ENCODE measurements at places on chromosomes 16 and 17.
A peak's percentile ranks its signal among the peaks of the same experiment; 100 is the strongest.

GRCh38 chr17:36149296-36149820 is 27.1 kb downstream of the TBC1D3B start:
- no peak for DNase-seq

DNA sequence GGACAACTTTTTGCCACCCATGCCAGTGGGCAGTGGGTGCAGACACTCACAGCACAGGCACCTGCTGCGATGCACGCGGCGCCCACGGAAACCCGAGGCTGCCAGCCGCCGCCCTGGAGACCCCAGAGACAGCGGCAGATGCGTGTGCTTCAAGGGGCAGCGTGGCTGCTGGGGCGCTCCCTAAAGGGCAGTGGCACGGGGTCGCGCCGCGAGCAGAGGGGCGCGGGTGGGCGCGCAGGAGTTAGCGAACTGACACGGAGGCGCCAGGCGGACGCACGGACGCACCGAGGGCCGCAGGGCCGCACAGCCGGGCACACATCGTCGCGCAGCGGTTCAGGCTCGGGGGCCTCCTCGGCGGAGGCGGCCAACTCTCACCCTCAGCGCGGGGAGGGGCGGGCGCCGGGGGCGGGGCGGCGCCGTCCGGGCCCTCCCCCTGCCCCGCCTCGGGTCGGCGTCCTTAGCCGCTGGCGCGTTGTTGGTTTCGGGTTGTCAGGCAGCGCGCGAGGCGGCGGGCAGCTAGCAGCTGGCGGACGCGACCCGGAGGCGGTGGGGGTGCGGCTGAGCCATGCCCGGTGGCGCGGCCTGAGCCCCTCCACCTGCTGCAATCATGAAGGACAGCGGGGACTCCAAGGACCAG is at the start of gene KIF19:
TSS of gene KIF19 (plus strand) at position 484 of the 637 bp plus-strand sequence. CDS start at position 608, 124 bp downstream.
- no peak for DNase-seq

GRCh38 chr17:39738568-39738901 is 797 bp downstream of the GRB7 start:
- DNase-seq, result no peak

DNA sequence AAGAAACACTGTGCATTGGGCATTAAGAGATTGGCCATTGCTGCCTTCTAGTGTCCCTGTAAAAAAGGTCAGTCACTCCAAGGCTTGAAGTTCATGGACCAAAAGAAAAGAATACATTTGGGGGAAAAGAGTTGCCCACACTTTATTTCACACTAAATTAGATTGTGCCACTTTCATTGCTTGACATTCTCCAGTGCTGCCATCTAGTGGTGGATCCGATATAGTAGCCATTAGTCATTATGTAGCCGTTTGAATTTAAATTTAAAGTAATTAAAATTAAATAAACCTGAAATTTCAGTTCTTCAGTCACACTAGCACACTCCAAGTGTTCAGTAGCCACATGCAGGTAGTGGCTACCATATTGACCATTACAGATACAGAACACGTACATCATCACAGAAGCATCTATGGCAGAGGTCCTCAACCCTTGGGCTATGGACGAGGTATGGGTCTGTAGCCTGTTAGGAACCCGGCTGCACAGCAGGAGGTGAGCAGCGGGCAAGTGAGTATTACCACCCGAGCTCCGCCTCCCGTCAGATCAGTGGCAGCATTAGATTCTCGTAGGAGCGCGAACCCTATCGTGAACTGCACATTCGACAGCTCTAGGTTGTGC is 21.9 kb upstream of the CDH5 start:
- no peak for DNase-seq

DNA sequence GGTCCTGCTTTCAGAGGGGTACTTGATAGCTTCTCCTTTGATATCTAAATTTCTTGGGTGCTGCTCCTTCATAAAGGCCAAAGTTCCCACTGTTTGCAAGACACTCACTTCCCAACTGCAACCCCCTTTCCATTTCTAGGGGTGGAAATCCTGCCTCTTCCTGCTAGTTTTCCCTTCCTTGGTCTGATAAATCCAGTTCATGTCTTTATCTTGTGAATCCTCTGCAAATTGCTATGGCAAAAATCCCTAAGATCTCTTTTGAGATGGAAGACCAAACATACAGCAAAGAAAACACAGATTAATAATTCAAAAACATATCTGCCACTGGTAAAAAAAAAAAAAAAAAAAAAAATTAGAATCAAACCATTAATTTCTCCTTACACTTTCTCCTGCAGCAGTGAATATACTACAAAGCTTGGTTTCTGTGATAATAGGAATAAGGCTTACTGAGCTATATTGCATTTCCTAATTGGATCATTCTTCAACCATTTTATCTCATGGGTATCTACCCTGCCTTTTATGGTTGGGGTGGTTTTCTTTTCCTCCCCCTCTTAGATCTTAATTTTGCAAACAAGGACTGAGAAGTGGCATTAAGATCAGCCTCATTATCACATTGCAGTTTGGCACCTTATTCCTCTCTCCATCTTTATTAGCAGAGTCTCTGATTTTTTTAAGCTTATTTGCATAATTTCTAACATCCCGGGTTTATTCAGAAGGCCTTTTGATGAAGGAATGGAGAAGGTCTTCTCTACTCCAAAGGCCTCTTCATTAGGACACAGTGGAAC is 439.1 kb downstream of the XYLT1 start:
- no peak for DNase-seq

GRCh38 chr16:52861614-52862022 is 191.1 kb downstream of the CHD9NB start:
- no peak for DNase-seq

GRCh38 chr16:1298406-1298805 is 11.0 kb upstream of the UBE2I start:
- DNase-seq, result no peak

DNA sequence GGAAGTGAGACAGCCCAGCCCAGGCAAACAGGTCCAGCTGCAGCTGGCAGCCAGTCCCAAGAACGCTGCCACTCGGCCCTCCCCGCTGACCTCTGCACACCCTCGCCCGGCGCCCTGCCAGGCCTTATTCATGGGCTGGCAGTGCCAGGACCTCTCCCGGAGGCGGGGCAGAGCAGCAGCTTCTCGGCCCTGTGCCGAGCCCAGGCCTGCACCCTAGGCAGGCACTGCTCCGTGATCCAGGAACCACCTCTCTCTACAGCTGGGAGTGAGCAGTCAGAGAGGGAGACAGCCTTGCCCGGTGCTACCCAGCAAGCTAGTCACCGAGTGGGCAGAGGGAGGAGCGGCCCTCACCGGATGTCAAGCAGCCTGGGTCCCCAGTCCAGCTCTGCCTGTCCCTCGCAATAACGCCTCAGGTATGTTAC is 79.9 kb upstream of the CBX4 start:
- DNase-seq, result peak; percentile 91

DNA sequence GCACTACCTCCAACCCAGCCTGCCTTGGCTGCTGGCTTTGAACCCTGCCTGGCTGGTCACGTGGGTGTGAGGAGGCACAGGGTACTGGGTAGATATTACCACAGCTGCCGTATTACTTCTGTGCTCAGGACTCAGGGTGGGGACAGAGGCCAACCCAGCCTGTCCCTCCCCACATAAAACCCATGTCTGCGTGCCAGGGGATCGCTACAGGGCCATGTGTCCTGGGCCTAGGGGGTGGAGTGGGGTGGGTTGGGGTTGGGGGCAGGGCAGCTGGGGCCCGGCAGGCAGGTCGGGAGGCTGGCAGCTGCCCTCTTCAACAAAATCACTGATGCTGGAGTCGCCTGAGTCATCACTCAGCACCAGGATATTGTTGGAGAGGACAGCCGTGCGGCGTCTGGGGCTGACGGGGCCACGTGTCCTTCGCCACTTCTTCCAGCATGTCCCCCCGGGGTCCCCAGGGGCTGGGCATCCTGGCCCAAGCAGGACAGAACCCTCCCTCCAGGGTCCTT is 39.7 kb upstream of the PVALEF start:
- DNase-seq, result no peak

DNA sequence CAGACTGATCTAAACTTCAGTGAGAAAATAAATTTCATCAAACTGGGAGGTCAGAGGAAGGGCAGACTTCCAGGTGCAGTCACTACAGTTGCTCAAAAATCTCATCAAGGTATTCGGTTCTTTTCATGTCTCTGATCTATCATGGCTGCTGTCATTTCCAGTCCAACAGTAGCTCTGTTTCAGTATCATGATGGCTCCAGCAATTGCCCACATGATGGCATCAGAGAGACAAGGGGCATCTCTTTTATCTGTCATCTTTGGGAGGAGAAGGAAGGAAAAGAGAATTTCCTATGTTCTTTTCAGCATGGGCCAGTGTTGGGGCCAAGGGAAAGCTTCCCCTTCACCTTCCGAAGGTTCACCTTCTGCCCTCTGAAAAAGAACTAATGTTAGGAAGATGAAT is 504.9 kb upstream of the HSBP1 start:
- no peak for DNase-seq

DNA sequence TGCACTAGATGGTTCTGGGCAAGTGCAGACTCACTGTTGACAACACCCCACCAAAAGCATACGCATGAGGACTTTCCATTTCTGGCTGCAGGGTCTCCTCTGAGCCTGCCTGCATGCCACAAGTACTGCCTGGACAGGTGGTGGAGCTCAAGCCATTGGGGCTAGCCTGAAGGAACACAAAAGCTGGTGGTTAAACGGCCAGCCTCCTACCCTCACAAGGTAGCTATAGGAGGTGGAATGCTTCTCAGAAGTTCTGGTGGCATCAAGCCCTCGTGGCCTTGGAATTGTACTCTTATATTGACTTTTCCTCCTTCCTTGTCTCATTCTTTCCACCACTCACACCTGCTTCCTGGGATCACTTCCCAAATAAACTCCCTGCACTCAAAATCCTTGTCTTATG is 56.6 kb upstream of the BCAR1 start:
- no peak for DNase-seq

- no peak for DNase-seq
These were observed 69.2 kb upstream of the DHX40 start for GRCh38 chr17:59496178-59496577.

GRCh38 chr17:28970879-28971278 is 19.6 kb upstream of the PHF12 start:
- DNase-seq, result no peak

DNA sequence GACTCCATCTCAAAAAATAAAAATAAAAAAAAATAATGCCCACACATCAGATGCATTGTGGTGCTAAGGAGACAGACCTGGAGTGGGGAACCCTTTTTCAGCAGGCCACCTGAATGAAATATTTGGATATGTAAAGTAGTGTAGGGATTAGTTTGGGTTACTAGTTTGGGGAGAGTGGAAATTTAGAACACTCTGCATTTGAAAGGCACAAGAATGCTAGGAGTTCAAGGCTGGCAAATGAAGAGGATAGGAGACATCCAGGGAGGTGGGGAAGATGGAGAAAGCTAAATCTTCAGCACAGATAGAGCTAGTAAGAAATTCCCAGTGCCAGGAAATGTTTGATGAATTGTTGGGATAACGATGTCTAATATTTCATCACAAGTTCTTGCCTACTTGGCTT is 298.3 kb upstream of the ERCC4 start:
- DNase-seq, result no peak

- no peak for DNase-seq
These were observed 81.1 kb downstream of the CACNG1 start for GRCh38 chr17:67125417-67125816.

DNA sequence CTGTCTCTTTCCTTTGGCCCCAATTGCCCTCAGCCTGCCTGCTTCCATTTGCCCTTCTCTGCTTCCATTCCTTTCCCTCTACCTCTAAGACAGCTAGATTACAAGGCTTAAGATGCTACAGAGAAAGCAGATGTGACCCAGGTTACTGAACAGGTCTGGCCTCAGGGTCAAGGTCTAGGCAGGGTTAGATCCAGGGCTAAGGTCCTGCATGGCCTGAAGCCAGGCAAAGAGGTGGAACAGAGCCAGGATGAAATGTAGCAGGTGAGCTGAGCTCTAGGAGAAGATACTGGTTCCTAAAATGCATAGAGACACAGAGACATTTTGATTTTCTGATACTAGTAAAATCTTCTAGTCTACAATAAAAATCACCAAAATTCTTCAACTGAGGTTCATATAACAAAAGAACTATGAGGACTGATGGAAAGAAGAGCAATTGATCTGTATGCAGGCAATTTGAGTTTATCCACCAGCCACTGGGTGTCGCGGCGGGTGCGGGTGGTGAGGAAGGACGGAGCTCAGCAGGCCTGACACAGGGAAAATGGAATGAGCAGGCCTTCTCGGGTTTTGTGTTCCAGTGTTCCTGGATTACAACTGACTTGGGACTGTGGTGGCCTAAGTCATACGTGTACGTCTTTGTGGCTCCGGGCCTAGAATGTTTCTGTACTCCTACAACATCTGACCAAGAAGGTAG is 95.9 kb downstream of the MYH10 start:
- DNase-seq, result no peak

DNA sequence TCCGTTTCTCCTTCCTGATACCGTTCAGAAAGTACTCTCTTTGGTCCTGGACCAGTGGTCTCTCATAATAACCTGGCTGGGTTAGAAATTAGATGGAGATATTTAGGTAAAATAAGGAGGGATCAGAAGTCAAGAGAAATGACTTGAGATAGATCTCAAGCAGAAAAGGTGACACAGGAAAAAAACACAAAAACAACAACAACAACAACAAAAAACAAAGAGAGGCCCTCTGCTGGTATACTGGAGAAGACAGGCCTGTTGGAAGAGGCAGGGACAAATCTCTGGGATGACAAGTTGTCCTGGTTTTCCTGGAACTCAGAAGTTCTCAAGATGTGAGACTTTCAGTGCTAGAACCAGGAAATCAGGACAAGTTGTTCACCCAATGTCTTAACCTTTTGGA is 430.5 kb downstream of the SHISA9 start:
- no peak for DNase-seq

- no peak for DNase-seq
These were observed 1.2 kb downstream of the UBALD2 start for GRCh38 chr17:76266244-76266938.

DNA sequence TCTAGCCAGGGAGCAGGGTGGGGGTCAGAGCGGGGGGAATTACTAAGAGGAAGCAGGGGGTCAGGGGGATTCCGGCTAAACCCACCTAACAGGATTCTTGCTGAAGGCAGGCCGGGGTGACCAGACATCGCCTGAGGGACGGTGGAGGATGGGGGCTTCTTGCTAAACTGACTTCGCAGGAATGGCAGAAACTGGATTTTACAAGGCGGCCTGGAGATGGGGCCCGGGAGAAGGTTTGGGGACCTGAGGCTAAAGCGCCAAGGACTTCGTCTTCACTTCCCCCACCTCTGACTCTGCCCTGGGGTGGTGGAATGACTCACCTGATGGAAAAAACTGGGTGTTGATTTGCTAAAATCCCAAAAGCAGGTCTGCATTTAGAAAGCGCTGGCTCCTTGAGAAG is 23.5 kb downstream of the LGALS3BP start:
- no peak for DNase-seq

GRCh38 chr16:58475091-58475619 is 24.8 kb upstream of the NDRG4 start:
- DNase-seq, result no peak

GRCh38 chr17:82794781-82795482 is 43.1 kb downstream of the TBCD start:
- no peak for DNase-seq

GRCh38 chr17:34393401-34393800 is 30.4 kb upstream of the CCL1 start:
- no peak for DNase-seq

DNA sequence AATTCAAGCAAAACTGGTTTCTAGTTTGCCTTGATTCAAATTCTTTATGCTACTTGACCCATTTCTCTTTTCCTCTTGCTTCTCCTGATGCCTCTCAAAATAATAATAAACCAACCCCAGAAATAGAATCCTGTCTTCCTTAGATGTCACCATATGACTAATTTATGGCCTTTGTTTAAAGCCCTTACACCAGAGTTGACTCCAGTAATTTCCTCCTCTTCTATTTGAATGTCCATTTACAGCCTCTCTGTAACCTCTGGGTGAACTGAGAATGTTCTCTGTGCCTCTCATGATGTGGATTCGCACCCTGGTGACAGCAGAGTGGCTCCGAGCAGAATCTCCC is 31.5 kb downstream of the ZFHX3 start:
- DNase-seq, result no peak

- DNase-seq, result no peak
These were observed 14.5 kb downstream of the TRAF7 start for GRCh38 chr16:2170080-2170479.

Data from anterior cingulate cortex (tissue), 58 donors.